ENCODE measurements at places on chromosomes 5 and 9. TPM values are rescaled to one million over a fixed set of nuclear protein-coding genes. Genes with fewer than 3 reads are reported as not detected.
A peak's percentile ranks its signal among the peaks of the same experiment; 100 is the strongest.

SMIM33 gene
- not detected for total RNA-seq

- ATAC-seq = no peak
Observed at GRCh38 chr5:174229514-174230370, 184.2 kb downstream of the NSG2 start.

DNA sequence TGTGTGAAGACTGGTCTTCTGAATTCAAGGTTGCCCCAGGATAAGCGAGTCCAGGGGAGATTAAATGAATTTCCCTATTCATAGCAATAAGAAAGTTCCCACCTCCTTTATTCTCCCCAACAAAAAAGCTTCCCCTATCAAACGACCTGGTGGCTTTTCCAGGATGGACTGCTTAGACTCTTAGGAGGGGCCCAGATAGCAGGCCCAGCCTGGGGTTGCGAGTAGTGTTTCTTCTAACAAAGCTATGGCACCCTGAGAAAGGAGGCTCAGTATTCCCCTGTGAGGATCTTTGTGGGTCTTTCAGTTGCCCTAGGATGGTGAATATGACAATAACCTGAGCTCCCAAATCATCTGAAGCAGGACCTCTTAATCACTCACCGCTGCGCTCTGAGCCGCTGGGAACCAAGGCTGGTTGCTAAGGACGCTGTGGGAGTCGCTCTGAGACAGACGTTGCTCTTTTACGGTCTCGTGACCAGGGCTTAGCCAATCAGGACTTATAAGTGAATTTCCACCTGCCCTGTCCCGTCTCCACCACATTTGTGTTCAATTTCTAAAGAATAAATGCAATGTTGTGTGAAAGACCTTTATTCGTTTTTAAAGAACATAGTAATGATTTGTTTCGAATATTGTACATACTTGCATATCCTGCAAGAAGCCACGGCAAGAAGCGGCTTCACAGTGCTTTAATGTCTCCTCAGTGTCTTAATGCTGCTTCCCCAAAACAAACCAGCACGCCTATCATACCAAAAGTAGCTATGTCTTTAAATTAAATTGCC lies at the start of gene TMEM232:
TMEM232 (minus strand) TSS at position 423 of the 776 bp plus-strand sequence. CDS start 59,319 bp downstream, outside the sequence.
- peak; percentile 95 for ATAC-seq

GRCh38 chr9:133580419-133580738 lies 28.8 kb downstream of the FAM163B start:
- no peak for ATAC-seq

Data from gastroesophageal sphincter (tissue), 4 donors.